ENCODE measurements at places on chromosomes 13 and 19. TPM values are rescaled to one million over a fixed set of nuclear protein-coding genes. Genes with fewer than 3 reads are reported as not detected.

The C2CD4C gene
- 0.20 TPM for total RNA-seq

The TMEM38A gene
- total RNA-seq = 0.78 TPM

The RASAL3 gene
- total RNA-seq = not detected

The KIR2DL1 gene
- total RNA-seq = not detected

The KL gene
- total RNA-seq = 0.20 TPM

The GFY gene
- total RNA-seq = not detected

The CEACAM3 gene
- total RNA-seq = not detected

The MAST1 gene
- total RNA-seq = not detected

The ARL11 gene
- total RNA-seq = not detected

The RASL11A gene
- 8.0 TPM for total RNA-seq

The UBA52 gene
- 449 TPM for total RNA-seq

The RASIP1 gene
- total RNA-seq = 2.9 TPM

The ZNF628 gene
- 2.6 TPM for total RNA-seq

The KLK13 gene
- not detected for total RNA-seq

The NLRP7 gene
- total RNA-seq = not detected

All from subcutaneous preadipocyte (primary cell).